ENCODE measurements at places on chromosomes 2 and 18. TPM values are rescaled to one million over a fixed set of nuclear protein-coding genes. Genes with fewer than 3 reads are reported as not detected.

The ST8SIA5 gene
- total RNA-seq: not detected

The CROCC2 gene
- total RNA-seq: not detected

GRCh38 chr2:189092936-189093335, 86.6 kb downstream of the COL5A2 start:
- no peak for DNase-seq

DNA sequence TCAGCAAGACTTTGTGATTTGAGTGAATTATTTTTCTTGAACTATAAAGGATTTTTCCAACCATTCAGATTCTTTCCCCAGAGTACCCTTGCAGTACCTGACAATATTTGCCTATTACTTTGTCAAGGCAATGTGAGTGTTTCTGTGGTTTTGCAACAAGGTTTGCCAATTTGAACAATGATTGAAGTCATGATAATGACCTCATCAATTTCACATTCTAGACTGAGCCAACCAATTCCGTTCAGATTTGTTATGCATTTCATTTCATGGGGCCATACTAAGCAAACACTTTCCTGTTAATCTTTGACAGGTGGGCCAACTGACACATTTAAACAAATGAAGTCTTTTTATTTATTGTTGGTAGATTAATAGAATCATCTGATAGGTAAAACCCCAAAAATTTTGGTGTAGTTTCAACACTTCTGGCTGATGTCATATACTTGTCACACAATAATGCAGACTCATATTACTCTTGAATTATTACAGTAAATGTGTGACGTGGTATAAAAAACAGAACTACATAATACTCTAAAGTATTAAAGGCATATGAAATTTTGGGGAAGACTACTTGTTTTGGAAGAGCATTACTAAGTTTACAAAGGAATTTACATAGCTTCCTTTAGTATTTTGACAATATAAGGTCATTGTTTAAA, 526.4 kb downstream of the DPP10 start:
- no peak for DNase-seq

DNA sequence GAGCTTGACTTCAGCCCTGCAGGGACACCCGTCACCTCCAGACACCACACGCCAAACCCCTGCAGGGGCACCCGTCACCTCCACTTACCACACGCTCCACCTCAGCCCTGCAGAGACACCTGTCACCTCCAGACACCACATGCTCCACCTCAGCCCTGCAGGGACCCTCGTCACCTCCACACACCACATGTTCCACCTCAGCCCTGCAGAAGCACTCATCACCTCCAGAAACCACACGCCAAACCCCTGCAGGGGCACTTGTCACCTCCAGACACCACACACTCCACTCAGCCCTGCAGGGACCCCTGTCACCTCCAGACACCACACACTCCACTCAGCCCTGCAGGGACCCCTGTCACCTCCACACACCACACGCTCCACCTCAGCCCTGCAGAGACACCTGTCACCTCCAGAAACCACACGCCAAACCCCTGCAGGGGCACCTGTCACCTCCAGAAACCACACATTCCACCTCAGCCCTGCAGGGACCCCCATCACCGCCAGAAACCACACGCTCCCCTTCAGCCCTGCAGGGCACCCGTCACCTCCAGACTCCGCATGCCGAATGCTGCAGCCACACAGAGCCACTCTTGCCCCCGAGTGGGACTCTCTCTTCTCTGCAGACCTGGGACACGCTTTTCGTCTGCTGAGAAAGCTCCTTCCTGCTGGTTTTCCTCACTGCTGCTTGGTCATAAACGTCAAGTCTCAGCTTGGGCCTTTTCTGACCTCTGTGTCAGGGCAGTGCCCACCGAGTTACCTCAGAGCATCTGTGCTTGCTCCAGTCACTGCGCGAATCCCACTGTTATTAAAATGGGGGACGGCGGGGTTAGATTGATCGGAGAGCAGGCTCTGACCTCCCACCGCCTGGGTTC, 77.5 kb upstream of the SALL3 start:
- no peak for DNase-seq

DNA sequence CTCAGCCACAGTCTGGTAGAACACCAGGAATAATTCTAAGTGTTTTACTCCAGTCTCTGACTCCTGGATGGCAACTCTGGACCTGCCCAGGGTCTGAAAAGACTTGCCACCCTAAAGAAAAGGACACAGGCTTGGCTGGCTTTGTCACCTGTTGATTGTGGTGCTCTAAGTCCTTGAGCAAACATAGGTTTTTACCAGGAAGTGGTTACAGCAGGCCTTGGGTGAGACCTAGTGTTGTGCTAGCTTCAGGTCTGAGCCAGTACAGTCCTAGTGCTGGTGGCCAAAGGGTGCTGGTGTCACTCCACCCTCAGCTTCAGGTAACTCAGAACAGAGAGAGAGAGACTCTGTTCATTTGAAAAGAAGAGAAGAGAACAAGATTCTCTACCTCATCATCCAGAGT, 1239.4 kb upstream of the CRIM1 start:
- no peak for DNase-seq

DNA sequence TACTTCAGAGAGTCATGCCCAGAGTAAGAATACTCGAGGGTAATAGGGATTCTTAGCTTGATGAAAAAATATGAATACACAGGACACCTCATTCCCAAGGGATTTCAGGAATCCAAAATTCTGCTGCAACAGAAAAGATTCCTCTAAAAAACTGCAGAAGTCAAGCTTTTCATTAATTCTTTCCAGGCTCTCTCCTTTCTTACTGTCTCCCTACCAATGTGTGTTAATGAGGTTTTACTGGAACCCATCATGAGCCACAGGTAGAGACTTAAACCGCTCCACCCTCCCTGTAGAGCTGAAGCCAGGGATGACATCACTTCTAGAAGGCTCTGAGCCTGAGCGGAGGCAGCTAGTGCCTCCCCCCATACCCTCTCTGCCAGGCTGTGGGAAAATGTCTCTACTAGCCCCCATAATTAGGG, 3.4 kb downstream of the SDC1 start:
- DNase-seq: no peak

- no peak for DNase-seq
These were observed 759.4 kb downstream of the ADCYAP1 start for GRCh38 chr18:1663879-1664705.
